ENCODE measurements at places on chromosomes 5 and 9. TPM values are rescaled to one million over a fixed set of nuclear protein-coding genes. Genes with fewer than 3 reads are reported as not detected.

The ARID3C gene
- 0.82 TPM for total RNA-seq

The FAM221B gene
- not detected for total RNA-seq

The SLC1A1 gene
- total RNA-seq = 6.8 TPM

DNA sequence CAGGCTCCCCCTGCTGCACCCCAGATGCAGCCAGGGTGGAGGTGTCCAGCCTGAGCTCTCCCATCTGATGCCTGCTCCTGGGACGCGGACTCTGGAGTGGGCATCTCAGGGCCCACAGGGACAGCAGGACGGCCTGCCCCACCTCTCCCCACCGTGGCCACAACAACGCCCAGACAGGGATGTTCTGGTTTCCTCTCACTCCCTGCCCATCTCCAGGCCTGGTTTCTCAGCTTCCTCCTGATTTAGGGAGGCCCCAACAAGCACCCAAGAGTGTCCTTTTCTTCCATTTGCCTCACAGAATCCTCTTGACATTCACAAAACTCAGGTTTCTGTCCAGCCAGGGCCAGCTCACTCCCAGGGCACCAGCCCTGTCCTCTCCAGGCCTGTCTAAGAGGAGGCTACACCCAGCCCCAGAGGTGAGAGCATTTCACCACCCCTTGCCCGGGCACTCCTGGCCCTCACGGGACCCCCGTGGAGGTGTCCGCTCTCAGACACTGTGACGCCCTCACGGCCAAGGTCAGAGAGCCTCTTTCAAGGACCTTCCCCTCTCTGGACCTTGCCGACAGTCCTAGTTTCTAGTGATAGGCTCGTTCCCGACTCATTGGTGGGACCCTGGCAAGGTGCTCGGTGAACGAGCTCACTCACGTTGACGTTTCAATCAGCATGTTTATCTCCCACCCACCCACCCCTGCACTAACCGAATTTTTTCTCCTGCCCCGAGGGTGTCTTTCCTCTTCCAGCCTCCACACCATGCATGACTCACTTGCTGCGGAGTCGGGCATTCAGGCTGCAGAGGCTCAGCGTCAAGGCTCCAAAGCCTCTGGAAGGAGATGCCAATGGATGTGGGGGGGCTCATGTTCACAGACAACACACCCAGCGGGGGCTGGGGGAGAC lies 62.0 kb upstream of the UNC5A start:
- DNase-seq = no peak

DNA sequence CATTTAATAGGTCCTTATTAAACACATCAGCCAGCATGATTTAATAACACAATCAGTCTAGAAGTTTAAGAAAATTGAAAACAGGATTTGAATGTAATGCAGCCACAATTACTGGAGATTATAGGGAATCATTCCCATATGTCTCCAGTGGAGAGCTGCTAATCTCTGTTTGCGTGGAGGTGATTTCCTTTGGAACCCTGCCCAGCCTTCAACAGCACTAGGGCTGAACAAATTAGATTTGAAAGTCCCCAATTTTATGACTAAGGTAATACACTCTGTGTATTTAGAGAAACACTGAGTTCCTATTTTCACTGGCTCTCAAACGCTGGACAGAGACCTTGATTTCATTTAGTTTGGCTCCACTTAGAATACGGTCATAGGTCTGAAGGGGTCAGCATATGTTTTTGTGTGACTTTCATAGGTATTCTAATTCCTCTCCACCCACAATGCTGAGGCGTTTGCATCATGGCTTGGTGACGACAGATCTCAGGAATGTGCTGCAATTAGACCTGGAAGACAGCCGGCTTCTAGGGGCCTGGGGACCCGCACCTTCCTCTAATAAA lies 508.3 kb downstream of the EBF1 start:
- DNase-seq = peak; percentile 19

- DNase-seq = no peak
Measured at GRCh38 chr5:119031905-119032304, 39.0 kb upstream of the DMXL1 start.

DNA sequence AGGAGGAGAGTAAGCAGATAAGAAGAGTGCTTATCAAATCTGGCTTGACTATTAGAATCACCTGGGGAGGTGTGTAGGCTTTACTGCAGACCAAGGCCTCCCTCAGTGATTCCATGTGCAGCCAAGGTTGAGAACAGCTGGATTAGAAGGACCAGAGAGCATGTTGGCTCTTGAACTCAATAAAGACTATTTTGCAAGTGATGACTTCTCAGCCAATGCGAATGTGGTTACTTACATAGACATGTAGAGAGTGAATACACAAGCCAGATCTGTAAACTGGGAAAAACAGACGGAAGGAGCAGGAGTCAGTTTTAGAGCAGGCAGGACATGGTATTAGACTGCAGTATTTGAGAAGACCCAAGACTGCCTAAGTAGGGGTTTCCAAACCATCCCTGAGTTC lies 48.5 kb downstream of the MAMDC2 start:
- no peak for DNase-seq

All from uterus (tissue), 4 donors.